SJSA1 (cell line): ENCODE measurements at places on chromosomes 5 and 9. TPM values are rescaled to one million over a fixed set of nuclear protein-coding genes. Genes with fewer than 3 reads are reported as not detected.

The SOX30 gene
- total RNA-seq: 2.7 and 5.8 TPM in 2 replicates

The ITK gene
- total RNA-seq: not detected in 2 replicates

The FAM163B gene
- not detected in 2 replicates for total RNA-seq

The GARIN3 gene
- total RNA-seq: not detected in 2 replicates

GRCh38 chr9:14993061-14993800, 83.0 kb upstream of the FREM1 start:
- DNase-seq: peak; percentile 82

The PCDHA8 gene
- 0.13 TPM in 1 of 2 replicates, not detected in the other for total RNA-seq

The SHISAL2B gene
- total RNA-seq: not detected in 2 replicates

The REXO4 gene
- total RNA-seq: 15.6 and 21.6 TPM in 2 replicates

The ANKRD31 gene
- not detected in 2 replicates for total RNA-seq

DNA sequence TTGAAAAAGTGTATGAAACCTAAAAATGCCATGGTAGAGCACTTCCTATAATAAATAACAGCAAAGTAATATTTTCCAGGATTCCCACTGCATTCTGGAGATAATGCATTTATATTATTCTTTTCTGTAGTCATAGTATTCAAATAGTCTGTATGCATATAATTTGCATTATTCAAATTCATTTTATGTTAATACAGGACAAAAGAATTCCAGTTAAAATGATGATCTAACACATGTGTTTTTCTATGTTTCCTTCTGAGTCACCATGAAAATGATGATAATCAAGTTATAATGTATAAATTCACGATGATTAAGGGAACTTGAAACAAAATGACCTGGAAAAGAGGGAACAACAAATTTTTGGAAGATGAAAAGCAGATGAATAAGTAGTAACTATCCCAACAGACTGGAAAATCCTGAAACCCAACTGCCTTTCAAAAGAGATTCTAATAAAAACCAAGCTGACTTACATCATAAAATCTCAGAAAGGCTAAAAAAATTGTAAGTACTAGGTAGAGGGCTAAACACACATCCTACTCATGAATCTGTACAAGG, 358.6 kb upstream of the PAPPA start:
- no peak for DNase-seq

The CA9 gene
- total RNA-seq: not detected in 2 replicates
